ENCODE measurements at places on chromosomes 13 and 19.

DNA sequence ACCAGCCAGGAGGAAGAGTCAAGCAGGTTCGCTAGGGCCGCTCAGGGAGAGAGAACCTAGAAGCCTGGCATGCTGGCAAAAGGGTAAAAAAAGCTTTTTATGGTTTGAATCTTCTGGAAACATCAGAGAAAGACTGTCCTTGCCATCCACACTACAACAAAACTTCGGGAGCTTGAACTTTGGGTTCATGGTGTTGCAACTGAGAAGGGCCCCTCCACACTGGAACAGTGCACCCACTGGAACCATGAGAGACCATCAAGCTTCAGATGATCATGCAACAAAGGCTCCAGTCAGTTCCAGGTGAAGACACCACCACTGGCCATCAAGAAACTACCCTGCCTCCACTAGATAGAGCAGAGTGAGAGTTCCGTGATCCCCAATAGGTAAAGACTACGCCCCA lies 170.1 kb downstream of the RGCC start:
- no peak for DNase-seq

DNA sequence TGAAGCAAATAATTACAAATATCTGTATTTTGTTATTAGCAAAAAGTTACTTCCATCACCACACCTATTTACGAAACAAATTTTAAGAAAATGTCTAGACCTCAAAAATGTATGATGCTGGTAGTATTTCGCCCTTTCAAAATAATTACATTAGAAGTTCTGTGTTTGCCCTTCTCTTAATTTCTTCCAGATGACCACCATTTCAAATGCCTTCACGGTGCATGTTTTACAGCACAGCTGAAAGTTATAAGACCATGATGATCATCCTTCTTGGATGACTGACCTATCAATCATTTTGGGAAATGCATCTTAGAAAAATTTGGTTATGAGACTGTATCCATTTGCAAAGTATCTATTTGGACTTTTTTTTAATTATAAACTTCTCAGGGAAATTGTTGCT lies 390.8 kb downstream of the SLITRK6 start:
- no peak for DNase-seq

- no peak for DNase-seq
Measured at GRCh38 chr13:96988441-96988840, 5.8 kb downstream of the OXGR1 start.

DNA sequence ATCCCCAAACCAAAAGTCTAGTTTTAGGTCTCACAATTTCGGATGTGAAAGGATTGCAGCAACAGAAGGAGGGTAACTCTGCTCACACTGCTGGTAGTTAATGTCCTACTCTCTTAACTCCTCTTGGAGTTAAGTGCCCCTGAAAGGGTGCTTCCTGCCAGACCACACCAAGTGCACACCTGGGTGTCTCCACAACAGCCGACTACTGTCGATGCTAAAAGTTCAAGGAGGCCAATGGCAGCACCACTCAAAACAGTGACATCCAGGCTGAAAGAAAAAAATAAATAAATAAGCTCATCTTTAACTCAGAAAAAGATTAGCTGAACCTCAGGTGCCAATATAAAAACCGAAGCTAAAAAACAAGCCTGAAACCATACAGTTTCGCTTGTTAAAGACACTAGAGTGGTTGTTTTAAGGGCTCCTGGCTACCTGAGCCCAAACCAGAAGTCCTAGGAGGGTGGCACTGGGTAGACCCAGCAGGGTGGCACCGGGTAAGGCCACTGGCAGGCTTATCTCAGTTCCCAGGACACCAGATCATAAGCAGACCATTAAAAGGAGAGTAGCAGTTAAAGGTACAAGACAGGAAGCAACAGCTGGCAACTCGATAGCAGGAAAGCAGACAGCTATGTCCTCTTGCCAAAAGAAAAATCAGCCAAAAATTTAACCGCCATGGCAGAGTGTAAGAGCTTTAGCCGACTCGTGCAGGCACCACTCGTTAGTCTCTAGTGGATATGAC lies 39.3 kb downstream of the BRD4 start:
- DNase-seq, result no peak

DNA sequence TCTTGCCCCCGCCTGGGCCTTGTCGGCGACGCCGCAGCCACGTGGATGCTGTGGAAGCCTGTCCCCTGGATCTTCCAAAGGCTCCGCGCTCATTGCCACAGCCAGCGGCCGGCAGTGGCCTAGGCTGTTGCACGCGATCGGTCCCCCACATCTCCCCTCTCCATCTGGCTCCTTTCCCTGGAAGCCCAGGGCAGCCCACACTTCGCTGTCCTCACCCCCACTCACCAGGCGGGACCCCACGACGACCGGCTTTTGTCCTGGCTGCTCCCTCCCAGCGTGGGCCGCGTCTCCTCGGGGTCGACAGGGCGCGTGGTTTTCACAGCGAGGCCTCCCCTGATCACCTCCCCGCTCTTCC lies 605 bp upstream of the TEX30 start:
- no peak for DNase-seq

DNA sequence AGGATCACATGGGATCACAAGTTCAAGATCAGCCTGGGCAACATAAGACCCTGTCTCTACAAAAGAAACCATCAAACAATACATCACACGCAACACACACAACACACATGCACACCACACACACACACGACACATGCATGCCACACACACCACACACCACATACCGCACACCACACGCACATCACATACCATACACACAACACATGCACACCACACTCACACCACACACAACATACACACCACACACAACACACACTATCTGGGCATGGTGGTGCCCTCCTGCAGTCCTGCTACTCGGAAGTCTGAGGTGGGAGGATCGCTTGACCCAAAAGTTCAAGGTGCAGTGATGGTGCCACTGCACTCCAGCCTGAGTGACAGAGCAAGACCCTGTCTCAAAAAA lies 198.3 kb downstream of the USP12 start:
- no peak for DNase-seq

Data from stimulated activated CD4-positive, alpha-beta T cell treated with anti-CD3 and anti-CD28 coated beads, TNF-alpha, amount 100 ng/mL, for 1 hour (primary cell).